ENCODE measurements at places on chromosomes 6 and 20. TPM values are rescaled to one million over a fixed set of nuclear protein-coding genes. Genes with fewer than 3 reads are reported as not detected.
A peak's percentile ranks its signal among the peaks of the same experiment; 100 is the strongest.

DNA sequence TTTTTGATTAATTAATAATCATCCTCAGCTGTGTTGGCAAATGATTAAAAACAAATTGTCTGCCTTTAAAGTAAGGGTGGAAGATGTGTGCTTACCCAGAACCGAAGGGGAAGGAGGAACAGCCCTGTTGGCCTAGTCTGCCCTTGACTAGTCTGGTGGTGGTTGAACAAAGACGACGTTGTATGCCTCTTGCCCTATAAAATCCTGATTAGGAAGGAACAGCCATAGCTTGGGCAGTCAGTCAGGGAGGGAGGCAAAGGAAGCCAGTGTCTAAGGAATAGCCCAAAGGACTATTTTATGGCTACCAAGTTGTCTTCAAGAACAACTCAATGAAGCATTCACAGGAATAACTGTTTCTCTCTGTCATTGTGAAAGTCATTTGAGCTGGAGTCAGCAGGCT, 70.7 kb downstream of the PRDM1 start:
- no peak for DNase-seq

- peak; percentile 98 for DNase-seq
These were observed at the start of gene JARID2 for GRCh38 chr6:15245361-15246216. Gene JARID2, plus strand, starts transcription at chr6:15246069. Its CDS starts 471 bp downstream, at chr6:15246540.

- DNase-seq, result no peak
These were observed 136.8 kb downstream of the ZDHHC14 start for GRCh38 chr6:157517601-157518359.

The DDX27 gene
- total RNA-seq, result 20.6 TPM

DNA sequence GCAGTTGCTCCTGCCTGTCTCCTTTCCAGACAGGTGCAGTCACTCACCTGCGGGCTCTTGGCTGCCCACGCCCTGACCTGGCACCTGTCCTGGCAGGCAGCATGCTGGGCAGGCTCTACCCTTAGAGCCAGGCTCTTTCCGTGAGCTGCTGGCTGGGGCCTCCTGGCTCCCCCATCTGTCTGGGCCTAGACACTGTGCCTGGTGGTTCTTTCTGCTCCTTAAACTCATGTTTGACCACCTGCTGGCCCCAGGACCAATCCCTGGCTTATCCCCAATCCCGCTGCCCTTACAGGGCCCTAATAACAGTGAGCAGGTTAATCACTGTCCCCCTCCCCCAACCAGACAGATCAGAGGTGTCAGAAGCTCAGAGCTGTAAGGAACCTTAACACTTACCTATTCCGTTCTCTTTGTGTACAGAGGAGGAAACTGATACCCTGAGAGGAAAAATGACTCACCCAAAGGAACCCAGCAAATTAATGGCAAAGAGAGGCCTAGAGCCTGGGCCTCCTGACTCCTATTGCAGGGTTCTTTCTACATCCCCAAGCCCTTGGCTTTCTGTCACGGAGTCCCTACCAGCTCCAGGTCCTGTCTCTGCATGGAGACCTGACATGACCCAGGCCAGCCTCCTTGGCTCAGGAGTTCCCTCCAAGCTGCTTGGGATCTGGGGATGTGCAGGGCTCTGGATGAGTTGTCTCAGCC, 54.7 kb downstream of the RAB44 start:
- no peak for DNase-seq

GRCh38 chr6:168447282-168447681, 6.3 kb downstream of the SMOC2 start:
- DNase-seq, result no peak

The GGTLC1 gene
- total RNA-seq, result not detected

The C20orf202 gene
- not detected for total RNA-seq

The PROKR2 gene
- total RNA-seq, result not detected

DNA sequence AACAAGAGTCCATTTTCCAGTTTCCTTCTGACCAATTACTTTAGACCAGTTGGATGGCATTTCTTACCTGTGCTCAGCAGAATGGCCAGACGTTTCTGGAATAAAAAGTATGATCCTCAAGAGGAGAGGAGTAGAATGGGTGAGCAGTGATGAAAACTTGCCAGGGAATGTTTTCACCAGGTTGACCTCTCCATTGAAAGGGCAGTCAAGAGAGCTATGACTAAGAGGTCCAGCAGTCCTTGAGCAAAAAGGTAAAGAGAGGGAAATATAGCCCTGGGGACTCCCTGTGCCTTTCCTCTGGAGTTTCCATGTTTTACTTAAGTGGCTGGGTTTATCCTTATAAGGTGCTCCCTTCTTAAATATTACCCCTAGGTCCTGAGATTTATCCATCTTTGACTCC, 210.9 kb downstream of the TBX18 start:
- no peak for DNase-seq

- no peak for DNase-seq
These were observed 61.5 kb upstream of the CD93 start for GRCh38 chr20:23147647-23147963.

GRCh38 chr6:41936073-41936837, 5.4 kb downstream of the CCND3 start:
- peak; percentile 78 for DNase-seq

The GSS gene
- total RNA-seq, result 38.3 TPM

The OR12D3 gene
- total RNA-seq, result not detected

GRCh38 chr20:19451923-19452295, 239.5 kb downstream of the SLC24A3 start:
- no peak for DNase-seq

GRCh38 chr6:135129136-135129856, 51.8 kb upstream of the MYB start:
- DNase-seq, result no peak

- peak; percentile 57 for DNase-seq
These were observed 51.2 kb upstream of the RNF182 start for GRCh38 chr6:13873288-13874190.

The TEAD3 gene
- total RNA-seq, result 19.3 TPM

- DNase-seq, result peak; percentile 93
These were observed at the start of gene ULBP2 for GRCh38 chr6:149941583-149942460. Gene ULBP2, plus strand, starts transcription at chr6:149942014. Its CDS starts 59 bp downstream, at chr6:149942073.

GRCh38 chr20:62472138-62472940, 3.5 kb downstream of the GATA5 start:
- DNase-seq, result no peak

DNA sequence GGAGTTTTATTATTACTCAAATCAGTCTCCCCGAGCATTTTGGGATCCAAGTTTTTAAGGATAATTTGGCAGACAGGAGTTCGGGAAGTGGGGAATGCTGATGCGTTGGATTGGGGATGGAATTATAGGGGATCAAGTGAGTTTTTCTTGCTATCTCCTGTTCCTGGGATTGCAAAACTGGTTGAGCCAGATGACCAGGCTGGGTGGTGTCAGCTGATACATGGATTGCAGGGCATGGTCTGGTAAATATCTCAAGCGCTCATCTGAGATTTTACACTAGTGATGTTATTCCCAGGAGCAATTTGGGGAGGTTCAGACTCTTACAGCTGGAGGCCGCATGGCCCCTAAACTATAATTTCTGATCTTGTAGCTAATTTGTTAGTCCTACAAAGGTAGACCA, 54.7 kb downstream of the ENPP1 start:
- DNase-seq, result no peak

The NEU1 gene
- total RNA-seq, result 37.7 TPM

The PEX3 gene
- 14.9 TPM for total RNA-seq

The CST5 gene
- not detected for total RNA-seq

The SIRPB1 gene
- 5.7 TPM for total RNA-seq

GRCh38 chr6:79713701-79714322, 82.7 kb downstream of the SH3BGRL2 start:
- DNase-seq, result no peak

The BMP7 gene
- total RNA-seq, result 15.1 TPM

The SNTA1 gene
- 295 TPM for total RNA-seq

The ZC2HC1B gene
- total RNA-seq, result not detected

The PLA2G7 gene
- 0.26 TPM for total RNA-seq

DNA sequence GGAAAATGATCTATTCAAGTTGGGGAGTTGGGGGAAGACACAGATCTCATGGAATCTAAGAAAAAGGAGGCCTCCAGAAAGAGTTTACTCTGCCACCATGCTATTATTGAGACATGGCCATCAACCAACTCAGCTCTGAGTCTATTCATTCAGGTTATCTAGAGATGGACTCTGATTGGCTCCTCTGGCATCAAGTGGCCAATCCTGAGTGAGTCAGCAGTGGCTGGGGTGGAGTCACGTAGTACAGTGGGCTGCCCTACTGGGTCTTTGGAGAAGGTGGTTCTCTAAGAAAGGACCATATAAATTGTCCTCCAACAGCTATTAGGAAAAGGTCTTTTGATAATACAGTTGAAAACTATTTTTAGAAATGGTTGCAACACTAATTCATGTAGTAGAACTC, 42.1 kb downstream of the LYRM2 start:
- DNase-seq, result no peak

GRCh38 chr6:64415926-64416325, 780.3 kb downstream of the PHF3 start:
- no peak for DNase-seq

- no peak for DNase-seq
These were observed 119.7 kb downstream of the GRIK2 start for GRCh38 chr6:101513181-101513580.

All from right atrium auricular region (tissue), 2 donors.